Small intestine (tissue), 16 donors: ENCODE measurements at places on chromosomes 3 and 15.

- H3K36me3 ChIP-seq = peaks cover 6% of the 10 kb centered on the region
- H3K4me1 ChIP-seq = no peaks in the 10 kb centered on the region
- no peak overlapping the region for H3K27ac ChIP-seq
- H3K27me3 ChIP-seq = no peaks in the 10 kb centered on the region
Observed at GRCh38 chr3:113227146-113227545, 15.8 kb downstream of the BOC start.

- no peak overlapping the region for H3K27ac ChIP-seq
- no peaks in the 10 kb centered on the region for H3K4me1 ChIP-seq
- no peaks in the 10 kb centered on the region for H3K27me3 ChIP-seq
- DNase-seq = no peak
- H3K4me3 ChIP-seq = no peak overlapping the region
Observed at GRCh38 chr15:66945286-66945685, 120.1 kb upstream of the SMAD3 start.

- no peaks in the 10 kb centered on the region for H3K36me3 ChIP-seq
- H3K27ac ChIP-seq = no peak overlapping the region
- no peak for DNase-seq
- no peak overlapping the region for H3K4me3 ChIP-seq
- H3K27me3 ChIP-seq = no peaks in the 10 kb centered on the region
Observed at GRCh38 chr3:29353807-29354206, 72.9 kb downstream of the RBMS3 start.

GRCh38 chr3:99708207-99708745 lies 69.9 kb downstream of the COL8A1 start:
- H3K4me1 ChIP-seq = no peaks in the 10 kb centered on the region
- H3K27me3 ChIP-seq = no peaks in the 10 kb centered on the region
- no peak for DNase-seq
- H3K4me3 ChIP-seq = no peak overlapping the region
- H3K27ac ChIP-seq = no peak overlapping the region
- no peaks in the 10 kb centered on the region for H3K36me3 ChIP-seq

DNA sequence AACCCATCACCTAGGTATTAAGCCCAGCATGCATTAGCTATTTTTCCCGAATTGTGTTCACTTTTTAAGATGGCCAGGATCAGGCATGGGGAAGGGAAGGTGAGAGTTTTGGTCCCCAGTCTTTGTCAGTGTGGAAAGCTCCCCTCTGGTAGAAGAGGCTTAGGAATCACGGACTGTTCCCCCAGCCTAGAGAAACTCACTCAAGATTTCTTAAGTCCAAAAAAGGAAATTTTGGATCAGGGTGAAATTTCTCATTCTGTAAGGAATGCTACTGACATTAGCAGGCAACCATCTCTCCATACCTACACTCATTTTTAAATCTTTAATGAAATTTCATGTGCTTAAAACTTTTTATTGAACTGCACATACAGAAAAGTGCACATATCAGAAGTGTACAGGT lies 70.3 kb upstream of the GALNT15 start:
- no peaks in the 10 kb centered on the region for H3K27me3 ChIP-seq
- H3K4me1 ChIP-seq = no peaks in the 10 kb centered on the region
- no peak for DNase-seq
- H3K36me3 ChIP-seq = no peaks in the 10 kb centered on the region

- no peaks in the 10 kb centered on the region for H3K27me3 ChIP-seq
- no peaks in the 10 kb centered on the region for H3K36me3 ChIP-seq
- H3K4me1 ChIP-seq = no peaks in the 10 kb centered on the region
- H3K27ac ChIP-seq = no peak overlapping the region
- no peak overlapping the region for H3K4me3 ChIP-seq
- DNase-seq = no peak
Observed at GRCh38 chr3:27311400-27311799, 57.8 kb downstream of the NEK10 start.

DNA sequence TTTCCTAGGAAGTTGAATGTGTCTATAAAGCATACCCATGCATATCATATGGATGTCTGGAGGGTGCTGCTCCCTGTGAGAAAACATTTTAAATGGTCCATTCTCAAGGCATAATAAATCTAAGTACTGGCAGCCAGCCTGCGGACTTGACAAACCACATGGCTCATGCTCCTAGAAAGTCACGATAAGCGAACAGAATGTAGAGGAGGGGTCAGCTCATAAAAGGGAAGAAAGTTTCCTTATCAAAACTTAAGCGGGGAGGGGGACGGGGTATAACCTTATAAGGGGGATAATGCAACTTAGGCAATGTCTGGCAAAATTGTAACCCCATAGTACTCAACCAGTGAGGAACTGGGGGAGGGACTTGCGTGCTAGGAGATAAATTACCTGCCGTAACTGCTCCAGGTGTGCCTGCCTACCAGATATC lies 159.8 kb upstream of the LMCD1 start:
- no peak for DNase-seq
- H3K4me3 ChIP-seq = no peak overlapping the region
- no peaks in the 10 kb centered on the region for H3K4me1 ChIP-seq
- no peak overlapping the region for H3K27ac ChIP-seq
- no peaks in the 10 kb centered on the region for H3K36me3 ChIP-seq

- no peaks in the 10 kb centered on the region for H3K27me3 ChIP-seq
- no peak for DNase-seq
- no peaks in the 10 kb centered on the region for H3K36me3 ChIP-seq
- H3K4me3 ChIP-seq = no peak overlapping the region
- no peak overlapping the region for H3K27ac ChIP-seq
Observed at GRCh38 chr3:109369510-109369909, 32.2 kb upstream of the DPPA4 start.

DNA sequence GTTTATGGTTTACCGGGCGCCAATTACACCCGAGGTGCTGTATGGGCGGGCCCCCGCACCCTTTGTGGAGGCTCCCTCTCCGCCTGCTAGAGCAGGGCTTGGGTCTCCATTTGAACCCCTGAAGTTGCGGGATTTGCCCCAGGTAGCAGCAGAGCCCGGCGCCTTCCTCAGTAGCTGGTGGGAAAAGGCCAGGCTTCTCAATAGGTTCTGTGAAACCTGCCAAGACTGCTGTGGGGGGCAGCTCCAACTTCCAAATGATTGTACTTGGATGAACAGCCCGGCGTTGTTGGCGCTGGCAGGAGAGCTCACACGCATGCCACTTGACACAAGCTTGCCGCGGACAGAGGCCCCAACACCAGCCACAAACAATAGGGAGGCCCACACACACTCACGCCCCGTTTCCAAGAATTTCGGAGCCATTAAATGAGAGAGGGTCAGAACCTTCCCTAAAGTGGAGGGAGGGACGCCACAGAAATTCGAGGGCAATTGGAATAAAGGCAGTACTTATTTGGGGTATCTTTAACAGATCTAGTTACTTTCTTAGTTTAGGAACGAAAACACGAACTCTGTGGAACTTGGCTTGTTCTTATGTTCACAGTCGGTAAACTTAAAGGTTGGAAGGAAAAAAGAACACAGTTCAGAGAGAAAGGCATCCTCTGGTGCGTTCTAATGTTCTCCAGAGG lies 1.4 kb downstream of the EPHB3 start:
- no peak for DNase-seq
- H3K27ac ChIP-seq = peak overlapping the region; percentile 24
- no peaks in the 10 kb centered on the region for H3K27me3 ChIP-seq
- H3K4me3 ChIP-seq = peak overlapping the region; percentile 51
